ENCODE measurements at places on chromosomes 2 and 18. TPM values are rescaled to one million over a fixed set of nuclear protein-coding genes. Genes with fewer than 3 reads are reported as not detected.

The TGOLN2 gene
- total RNA-seq: 95.6 TPM

The MARCHF4 gene
- not detected for total RNA-seq

The SNORC gene
- total RNA-seq: 1.5 TPM

The HOXD13 gene
- total RNA-seq: not detected

The SERPINB13 gene
- not detected for total RNA-seq

The TFCP2L1 gene
- 0.11 TPM for total RNA-seq

- peaks cover 33% of the 10 kb centered on the region for H3K4me1 ChIP-seq
- no peaks in the 10 kb centered on the region for H3K36me3 ChIP-seq
- DNase-seq: no peak
- H3K27ac ChIP-seq: no peak overlapping the region
- H3K27me3 ChIP-seq: no peaks in the 10 kb centered on the region
Measured at GRCh38 chr2:198042189-198042588, 237.8 kb downstream of the PLCL1 start.

DNA sequence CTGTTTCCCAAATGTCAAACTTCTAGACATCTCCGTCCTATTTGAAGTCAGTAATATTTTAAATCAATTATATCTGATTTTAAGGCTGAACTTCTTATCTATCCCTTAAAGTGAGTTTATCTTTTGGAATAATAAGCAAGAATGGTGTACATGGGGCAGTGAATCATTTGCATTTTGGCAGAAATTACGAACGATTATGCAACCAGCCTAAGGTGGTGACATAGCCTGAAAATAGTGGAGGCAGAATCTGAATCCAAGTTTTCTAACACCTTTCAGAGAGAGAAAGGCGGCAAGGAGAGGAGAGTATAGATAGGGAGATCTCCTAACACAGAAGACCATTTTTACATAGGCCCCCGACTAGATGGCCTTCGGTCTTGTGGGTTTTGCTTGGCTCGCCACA lies 10.7 kb downstream of the ZBTB14 start:
- H3K4me1 ChIP-seq: peaks cover 8% of the 10 kb centered on the region
- no peak overlapping the region for H3K27ac ChIP-seq
- no peaks in the 10 kb centered on the region for H3K27me3 ChIP-seq
- DNase-seq: no peak

- no peaks in the 10 kb centered on the region for H3K36me3 ChIP-seq
- H3K4me1 ChIP-seq: peaks cover 3% of the 10 kb centered on the region
- no peak for DNase-seq
- no peaks in the 10 kb centered on the region for H3K27me3 ChIP-seq
Measured at GRCh38 chr2:28454016-28454930, 41.6 kb upstream of the PLB1 start.

DNA sequence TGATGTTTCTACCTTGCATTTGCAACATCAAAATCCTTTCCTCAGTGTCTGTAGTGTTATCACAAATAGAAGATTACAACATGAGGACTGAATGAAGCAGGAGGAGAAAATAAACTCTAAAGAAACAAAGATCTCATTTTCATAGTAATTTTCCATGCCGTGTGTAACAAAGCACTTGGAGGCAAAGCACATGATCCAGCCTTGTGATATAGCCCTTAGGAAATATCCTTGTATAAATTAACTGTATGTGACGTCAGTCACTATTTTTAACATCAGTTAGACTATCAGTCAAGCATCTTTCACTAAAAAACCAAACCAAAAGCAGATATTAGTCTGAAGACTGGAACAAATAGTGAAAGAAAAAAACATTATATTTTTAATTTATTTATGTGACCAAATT lies 492.1 kb upstream of the CNTNAP5 start:
- no peaks in the 10 kb centered on the region for H3K27me3 ChIP-seq
- H3K27ac ChIP-seq: no peak overlapping the region
- no peak overlapping the region for H3K4me3 ChIP-seq
- no peak for DNase-seq
- no peaks in the 10 kb centered on the region for H3K36me3 ChIP-seq

DNA sequence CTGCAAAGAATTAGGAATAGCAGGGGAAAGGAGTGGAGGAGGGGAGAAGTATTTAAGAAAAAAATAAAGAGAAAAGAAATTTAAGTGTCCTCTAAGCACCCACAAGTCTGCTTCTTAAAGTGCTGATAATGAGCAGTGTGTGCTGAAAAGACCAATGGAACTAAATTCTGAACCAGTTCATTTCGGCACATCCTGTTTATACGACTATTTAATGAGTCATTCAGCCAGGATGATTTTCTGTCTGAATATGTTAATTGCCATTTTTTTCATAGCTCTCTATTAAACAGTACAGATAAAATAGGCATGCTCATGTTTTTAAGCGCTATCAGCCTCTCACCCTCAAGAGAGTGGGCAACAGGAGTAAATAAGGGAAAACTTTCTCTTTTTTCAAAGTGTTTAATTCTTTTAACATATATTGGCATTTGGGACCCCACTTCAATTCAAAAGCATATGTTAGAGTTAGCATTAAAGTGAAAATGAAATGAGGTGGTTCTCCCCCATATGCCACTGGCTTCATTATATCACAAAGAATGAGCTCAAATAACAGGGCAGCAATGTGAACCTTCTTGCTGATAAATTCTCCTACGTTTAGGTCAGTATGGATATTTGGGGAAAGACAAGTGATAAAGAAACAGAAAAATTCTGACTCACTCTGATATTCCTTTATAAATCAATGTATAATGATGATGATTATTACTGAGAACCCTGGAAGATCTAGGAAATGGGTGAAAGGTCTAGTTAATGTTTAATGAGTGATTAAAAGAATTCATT lies 87.5 kb downstream of the TCF4 start:
- H3K4me1 ChIP-seq: no peaks in the 10 kb centered on the region
- no peak for DNase-seq

DNA sequence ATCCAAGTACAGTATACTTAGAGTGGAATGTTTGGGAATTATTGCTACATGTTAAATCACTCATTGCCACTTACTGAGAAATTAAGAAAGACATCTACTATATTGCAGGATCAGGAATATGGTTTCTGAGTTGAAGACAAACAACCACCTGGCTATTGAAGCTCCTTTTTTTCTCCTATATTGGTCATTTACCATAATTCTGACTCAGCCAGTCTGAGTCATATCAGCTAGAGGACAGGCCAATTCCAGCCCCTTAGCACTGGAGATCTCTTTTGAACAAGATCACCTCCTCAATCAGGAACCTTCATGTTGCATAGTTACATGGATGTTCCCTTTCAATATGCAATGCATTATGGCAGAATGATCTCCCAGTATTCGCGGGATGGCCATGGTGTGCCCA lies 42.7 kb upstream of the CDH19 start:
- H3K27ac ChIP-seq: no peak overlapping the region
- H3K4me1 ChIP-seq: no peaks in the 10 kb centered on the region
- H3K27me3 ChIP-seq: no peaks in the 10 kb centered on the region
- no peak for DNase-seq
- no peaks in the 10 kb centered on the region for H3K36me3 ChIP-seq

GRCh38 chr18:56161566-56162260 lies 476.7 kb downstream of the TXNL1 start:
- DNase-seq: no peak
- H3K36me3 ChIP-seq: no peaks in the 10 kb centered on the region
- H3K4me1 ChIP-seq: no peaks in the 10 kb centered on the region
- no peak overlapping the region for H3K4me3 ChIP-seq
- H3K27ac ChIP-seq: no peak overlapping the region

GRCh38 chr2:9135822-9136558 lies 70.6 kb upstream of the ASAP2 start:
- no peak overlapping the region for H3K27ac ChIP-seq
- H3K27me3 ChIP-seq: no peaks in the 10 kb centered on the region
- no peaks in the 10 kb centered on the region for H3K36me3 ChIP-seq
- no peak for DNase-seq

GRCh38 chr2:196266855-196267254 lies 95.5 kb upstream of the STK17B start:
- peaks cover 76% of the 10 kb centered on the region for H3K4me1 ChIP-seq
- no peak overlapping the region for H3K27ac ChIP-seq
- no peak overlapping the region for H3K4me3 ChIP-seq
- no peaks in the 10 kb centered on the region for H3K36me3 ChIP-seq
- no peaks in the 10 kb centered on the region for H3K27me3 ChIP-seq
- no peak for DNase-seq

DNA sequence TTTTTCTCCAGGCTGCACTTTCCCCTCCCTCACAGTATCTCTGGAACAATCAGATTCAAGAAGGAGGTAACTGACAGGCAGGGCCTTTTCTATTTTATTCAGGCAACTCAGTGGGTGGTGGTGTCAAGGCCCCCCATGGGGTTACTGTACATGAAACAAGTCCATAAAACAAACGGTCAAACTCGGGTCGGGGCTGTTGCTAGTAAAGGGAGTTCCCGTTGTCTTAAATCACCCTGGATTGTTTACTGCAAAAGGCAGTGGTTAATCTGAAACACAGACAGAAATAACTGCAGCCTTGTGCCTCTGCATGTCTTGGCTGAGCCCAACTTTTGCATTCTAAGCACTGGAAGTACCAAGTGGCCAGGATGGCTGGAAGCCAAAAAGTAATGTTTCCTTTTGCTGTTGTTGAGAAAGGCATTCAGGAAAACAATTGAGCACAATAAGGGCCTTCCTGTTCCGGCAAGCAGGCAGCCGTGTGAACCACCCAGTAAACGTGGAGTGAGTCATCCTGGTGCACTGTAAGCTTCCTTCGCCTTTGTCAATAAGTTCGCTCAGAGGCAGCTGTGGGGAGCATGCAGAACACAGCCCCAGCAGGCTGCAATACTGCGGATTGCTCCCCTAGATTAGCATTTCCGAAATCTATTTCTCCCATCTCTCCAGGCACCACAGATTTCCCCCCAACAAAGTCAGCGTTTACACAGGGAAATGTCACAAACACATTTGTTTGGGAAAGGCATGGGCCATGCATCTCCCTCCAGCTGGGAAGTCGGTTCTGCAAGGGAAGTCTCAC lies 149.6 kb downstream of the IRS1 start:
- H3K27me3 ChIP-seq: no peaks in the 10 kb centered on the region
- no peak overlapping the region for H3K27ac ChIP-seq
- no peaks in the 10 kb centered on the region for H3K36me3 ChIP-seq
- H3K4me3 ChIP-seq: peak overlapping the region; percentile 12
- H3K4me1 ChIP-seq: peaks cover 18% of the 10 kb centered on the region

DNA sequence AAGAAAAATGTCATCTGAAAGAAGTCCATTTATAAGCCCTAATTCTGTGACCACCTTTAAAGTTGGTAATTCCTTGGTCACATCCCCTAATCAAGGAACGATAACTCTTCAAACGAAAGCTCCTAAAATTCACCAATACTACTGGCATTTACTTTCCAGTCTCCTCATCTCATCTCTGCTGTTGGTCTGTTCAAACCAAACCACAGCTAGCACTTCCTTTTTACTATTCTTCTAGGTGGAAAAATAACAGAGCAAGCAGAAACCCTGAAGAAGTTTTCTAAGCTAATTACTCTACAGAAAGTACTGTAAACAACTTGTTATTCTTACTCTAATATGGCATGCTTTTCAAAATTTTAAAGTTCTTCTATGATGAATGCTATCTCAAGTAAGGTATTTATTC lies 21.6 kb downstream of the TIA1 start:
- no peak for DNase-seq
- no peak overlapping the region for H3K4me3 ChIP-seq
- H3K4me1 ChIP-seq: no peaks in the 10 kb centered on the region
- H3K27me3 ChIP-seq: no peaks in the 10 kb centered on the region
- H3K36me3 ChIP-seq: peaks cover 51% of the 10 kb centered on the region

- no peaks in the 10 kb centered on the region for H3K27me3 ChIP-seq
- peak overlapping the region; percentile 99 for H3K4me3 ChIP-seq
- H3K27ac ChIP-seq: peak overlapping the region; percentile 35
- no peaks in the 10 kb centered on the region for H3K36me3 ChIP-seq
- H3K4me1 ChIP-seq: peaks cover 11% of the 10 kb centered on the region
- DNase-seq: no peak
Measured at GRCh38 chr2:231197706-231198290, 633 bp upstream of the ARMC9 start.

DNA sequence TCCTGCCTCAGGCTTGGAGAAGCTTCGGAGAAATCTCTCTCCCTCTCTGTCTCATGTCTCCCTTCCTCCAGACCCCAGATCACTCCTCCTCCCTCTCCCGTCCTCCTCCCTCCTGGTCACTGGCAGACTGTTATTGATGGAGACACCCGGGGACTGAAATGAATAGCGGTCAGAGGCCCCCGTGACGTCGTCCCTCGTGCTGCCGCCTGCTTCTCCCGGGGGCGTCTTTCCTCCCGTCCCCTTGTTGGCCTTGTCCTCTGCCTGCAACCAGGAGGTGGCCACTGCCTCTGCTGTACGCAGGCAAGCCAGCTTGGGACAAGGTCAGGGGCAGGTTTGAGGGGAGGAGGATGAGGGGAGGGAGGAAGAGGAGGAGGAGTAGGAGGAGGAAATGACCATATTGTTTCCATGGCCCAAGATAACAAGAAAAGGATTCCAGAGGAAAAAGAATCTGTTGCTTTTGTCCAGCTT lies 78.2 kb downstream of the CELF4 start:
- no peak overlapping the region for H3K27ac ChIP-seq
- H3K4me3 ChIP-seq: no peak overlapping the region
- DNase-seq: no peak
- H3K4me1 ChIP-seq: no peaks in the 10 kb centered on the region
- no peaks in the 10 kb centered on the region for H3K36me3 ChIP-seq

DNA sequence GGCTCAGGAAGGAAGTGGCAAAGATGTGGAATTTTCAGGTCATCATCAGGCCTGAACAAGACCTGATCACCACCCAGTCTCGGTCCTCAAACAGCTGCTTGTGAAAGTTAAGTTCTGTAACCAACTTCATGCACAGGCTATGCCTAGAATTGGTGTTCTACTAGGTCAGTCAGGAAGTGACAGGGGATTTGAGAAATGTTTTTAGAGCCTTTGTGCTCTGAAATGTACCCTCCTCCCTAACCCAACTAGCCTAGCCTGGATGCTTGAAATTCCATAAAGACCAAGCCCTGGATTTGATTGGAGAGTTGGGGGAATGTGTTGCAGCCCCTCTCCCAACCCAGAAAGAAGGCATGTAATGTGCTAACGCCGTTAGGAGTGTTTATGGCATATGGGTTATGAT lies 63.3 kb downstream of the TGOLN2 start:
- no peaks in the 10 kb centered on the region for H3K27me3 ChIP-seq
- DNase-seq: no peak
- H3K27ac ChIP-seq: no peak overlapping the region

GRCh38 chr2:131431336-131431735 lies 44.6 kb upstream of the TUBA3D start:
- H3K36me3 ChIP-seq: no peaks in the 10 kb centered on the region
- H3K27me3 ChIP-seq: peaks cover 8% of the 10 kb centered on the region
- no peak overlapping the region for H3K27ac ChIP-seq

DNA sequence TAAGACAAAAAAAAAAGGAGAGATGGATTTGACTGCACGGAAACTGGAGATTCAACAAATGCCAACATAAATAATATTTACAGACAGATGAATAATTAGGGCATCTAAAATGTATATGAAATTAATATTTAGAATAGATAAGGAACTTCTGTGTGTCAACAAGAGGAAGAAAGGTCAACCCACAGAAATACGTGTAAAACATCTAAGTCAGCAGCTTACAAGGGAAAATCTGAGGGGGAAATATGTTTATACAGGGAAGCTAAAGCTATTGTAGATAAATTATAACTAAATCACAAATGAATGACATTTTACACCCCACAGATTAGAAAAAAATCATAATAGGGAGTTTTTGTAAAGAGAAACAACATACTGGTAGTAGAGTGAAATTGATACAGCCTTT lies 159.9 kb downstream of the PIEZO2 start:
- no peaks in the 10 kb centered on the region for H3K27me3 ChIP-seq
- no peak overlapping the region for H3K27ac ChIP-seq
- no peak for DNase-seq
- no peaks in the 10 kb centered on the region for H3K4me1 ChIP-seq
- H3K36me3 ChIP-seq: no peaks in the 10 kb centered on the region

GRCh38 chr2:18439716-18440115 lies 120.7 kb downstream of the RDH14 start:
- H3K4me1 ChIP-seq: no peaks in the 10 kb centered on the region
- H3K27ac ChIP-seq: no peak overlapping the region
- no peak overlapping the region for H3K4me3 ChIP-seq
- H3K36me3 ChIP-seq: no peaks in the 10 kb centered on the region
- DNase-seq: no peak

Measured in CD8-positive, alpha-beta memory T cell (primary cell).